NCI-H524 (cell line): ENCODE measurements at places on chromosomes 16 and 17.

GRCh38 chr17:43755389-43755875 lies 3.2 kb downstream of the SOST start:
- peak; percentile 25 for DNase-seq

DNA sequence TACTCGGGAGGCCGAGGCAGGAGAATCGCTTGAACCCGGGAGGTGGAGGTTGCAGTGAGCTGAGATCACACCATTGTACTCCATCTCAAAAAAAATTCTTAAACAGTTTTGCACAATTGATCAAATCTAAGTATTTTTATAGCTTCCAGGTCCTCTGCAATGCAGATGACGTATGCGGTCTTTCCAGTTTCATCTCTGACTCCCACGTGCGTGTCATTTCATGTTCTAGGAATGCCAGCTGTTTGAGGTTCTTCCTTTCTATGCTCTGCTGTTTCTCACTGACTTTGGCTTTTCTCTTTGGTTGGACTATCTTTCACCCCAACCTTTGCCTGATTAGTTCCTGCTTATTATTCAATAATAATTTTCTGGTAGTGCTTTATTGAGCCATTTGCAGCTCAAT lies 16.2 kb downstream of the CHP2 start:
- DNase-seq: no peak

DNA sequence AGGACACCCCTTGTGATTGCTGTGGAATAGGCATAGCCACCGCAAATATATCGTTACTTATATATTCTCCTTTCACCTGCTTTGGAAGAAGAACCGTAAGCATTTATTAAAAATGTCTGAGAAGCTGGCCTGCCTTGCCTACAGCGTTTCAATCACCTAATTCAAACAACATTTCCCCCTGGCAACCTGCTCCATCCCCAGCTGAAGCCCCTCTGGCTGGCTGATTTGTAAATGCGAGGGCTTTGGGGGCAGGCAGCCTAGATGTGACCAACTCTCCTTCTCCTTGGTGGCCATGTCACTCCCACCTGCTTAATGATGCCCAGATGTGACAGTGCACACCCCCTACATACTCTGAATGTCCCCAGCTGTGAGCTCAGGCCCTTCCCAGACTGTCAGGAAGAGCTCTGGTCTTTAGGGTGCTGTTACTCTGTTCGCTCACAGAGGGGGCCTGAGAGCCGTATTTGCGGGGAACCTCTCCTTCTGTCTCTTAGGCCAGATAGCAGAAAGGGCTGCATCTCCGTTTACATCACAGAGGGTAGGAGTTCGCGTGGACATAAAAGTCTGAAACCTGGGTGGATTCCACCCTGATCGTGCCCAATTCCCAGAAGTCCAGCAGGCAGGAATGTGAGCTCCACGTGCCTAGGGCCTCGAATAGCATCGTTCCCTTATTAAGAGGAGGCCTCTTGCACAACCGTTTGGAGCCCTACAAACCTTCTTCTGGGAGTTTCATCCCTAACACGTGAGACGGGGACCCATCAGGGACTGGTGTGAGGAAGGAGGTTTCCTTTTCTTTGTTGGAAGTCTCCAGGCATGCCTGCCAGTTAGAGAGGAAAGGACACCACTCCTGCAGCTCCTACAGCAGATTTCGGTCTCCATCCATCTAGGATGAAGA lies 2.4 kb upstream of the SDK2 start:
- peak; percentile 84 for DNase-seq

DNA sequence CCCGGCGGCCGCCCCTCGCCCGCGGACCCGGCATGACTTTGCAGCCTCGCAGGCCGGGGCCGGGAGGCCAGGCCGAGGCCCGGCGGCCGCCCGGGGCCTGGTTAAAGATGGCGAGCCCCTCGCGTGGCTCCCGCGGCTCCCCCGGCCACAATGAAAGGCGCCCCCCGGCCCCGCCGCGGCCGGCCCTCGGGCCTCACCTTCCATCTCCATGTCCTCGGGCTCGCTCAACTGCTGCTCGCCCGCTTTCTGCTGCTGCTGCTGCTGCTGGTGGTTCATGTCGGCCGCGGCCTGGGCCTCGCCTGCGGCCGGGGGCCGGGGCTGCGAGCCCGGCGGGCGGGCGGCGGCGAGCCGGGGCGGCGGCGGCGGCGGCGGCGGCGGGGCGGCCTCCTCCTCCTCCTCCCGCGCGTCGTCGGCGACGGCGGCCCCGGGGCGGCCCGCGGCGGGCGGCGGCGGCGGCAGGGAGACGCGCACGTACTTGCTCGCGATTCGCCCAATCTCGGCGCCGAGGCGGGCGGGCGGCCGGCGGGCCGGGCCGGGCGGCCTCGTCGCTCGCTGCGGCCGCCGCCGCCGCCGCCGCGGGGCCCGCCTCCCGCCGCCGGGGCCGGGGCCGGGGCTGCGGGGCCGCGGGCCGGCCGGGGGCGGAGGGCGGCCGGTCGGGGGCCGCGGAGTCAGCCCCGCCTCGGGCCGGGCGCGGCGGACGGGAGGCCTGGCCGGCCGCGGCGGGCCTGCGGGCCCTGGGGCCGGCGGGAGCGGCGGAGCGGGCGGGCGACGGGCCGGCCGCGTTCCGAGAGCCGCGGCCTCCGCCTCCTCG lies 491 bp downstream of the USP7 start:
- no peak for DNase-seq

DNA sequence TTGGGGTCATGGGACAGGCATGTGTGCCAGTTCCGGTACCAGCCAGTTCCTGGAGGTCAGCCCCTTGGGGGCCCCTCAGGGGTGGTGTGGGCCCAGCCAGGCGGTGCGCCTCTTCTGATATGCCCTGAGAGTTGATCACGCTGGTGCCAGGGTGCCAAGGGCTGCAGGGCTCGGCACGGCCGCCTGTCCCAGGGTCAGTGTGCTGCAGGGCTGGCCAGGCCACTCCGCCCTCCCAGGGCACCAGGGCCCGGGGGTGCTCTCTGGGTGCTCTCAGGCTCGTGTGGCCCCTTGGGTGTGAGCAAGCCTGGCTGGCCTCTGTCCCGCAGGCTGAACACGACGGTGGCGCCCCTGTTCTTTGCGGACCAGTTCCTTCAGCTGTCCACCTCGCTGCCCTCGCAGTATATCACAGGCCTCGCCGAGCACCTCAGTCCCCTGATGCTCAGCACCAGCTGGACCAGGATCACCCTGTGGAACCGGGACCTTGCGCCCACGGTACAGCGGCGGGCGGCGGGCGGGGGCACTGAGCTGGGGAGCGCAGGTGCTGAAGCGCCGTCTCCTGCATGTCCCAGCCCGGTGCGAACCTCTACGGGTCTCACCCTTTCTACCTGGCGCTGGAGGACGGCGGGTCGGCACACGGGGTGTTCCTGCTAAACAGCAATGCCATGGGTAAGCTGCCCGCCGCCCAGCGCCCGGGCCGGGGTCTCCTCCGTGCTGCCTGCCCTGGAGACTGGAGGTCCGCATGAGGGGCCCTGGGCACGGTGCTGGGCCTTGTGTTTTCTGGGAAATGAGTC lies 6.0 kb downstream of the GAA start:
- DNase-seq: no peak

GRCh38 chr17:32227910-32228309 lies 37.7 kb upstream of the RHBDL3 start:
- no peak for DNase-seq

DNA sequence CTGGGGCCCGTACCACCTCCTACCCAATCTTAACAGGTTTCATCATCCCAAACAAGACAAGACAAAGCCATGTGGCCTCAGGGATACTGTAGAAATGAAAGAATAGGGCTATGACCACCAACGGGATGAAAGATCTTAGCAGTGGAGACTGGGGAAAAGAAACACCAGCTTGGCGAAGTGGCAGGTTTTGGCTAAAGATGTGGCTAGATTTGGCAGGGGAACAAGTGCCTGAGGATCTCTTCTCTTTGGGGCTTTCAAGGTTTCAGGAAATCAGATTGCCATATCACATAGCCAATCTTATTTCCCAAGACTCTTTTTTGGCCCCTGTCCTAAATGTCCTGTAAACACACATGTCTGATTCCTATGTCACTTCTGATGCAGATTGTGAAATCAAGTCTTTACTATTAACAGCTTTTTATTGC lies 6.9 kb downstream of the KRT24 start:
- no peak for DNase-seq

DNA sequence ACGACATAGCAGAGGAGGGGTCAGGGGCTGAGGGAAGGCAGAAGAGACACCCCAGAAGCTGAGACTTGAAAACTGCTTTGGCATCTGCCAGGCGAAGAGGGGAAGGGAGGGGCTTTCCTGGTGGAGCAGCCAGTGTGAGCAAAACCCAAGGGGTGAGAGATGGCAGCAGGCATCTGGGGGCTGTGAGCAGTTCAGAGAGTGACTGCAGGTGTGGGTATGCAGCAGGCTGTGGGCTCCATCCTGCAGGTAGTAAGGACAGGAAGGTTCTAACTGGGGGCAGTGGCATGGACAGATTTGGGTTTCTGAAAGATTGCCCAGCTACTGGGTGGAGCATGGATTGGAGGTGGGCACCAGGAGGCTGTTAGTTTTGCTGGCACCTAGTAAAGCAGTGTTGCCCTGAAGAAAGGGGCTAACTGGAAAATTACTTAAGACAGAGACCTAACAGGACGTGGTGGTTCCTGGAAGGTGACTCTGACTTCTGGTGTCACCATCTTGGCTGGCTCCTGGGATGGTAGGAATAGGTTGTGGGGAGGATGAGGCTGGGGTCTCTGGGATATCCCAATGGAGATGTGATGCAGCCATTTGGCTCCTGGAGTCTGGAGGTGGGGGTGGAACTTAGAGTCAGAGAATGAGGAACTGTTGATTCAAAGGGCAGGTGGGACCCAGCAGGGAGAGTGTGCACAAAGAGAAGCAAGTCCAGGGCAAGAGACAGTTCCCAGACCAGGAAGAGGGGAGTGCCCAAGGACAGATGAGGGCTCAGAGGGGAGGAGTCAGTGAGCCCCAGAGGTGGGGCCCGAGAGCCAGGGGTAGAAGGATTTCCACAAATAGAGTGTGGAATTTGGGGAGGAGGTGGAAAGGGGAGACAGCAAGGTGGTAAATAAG lies 11.2 kb downstream of the BCL7C start:
- DNase-seq: no peak

GRCh38 chr17:18213666-18214270 lies 11.7 kb upstream of the LLGL1 start:
- DNase-seq: no peak

DNA sequence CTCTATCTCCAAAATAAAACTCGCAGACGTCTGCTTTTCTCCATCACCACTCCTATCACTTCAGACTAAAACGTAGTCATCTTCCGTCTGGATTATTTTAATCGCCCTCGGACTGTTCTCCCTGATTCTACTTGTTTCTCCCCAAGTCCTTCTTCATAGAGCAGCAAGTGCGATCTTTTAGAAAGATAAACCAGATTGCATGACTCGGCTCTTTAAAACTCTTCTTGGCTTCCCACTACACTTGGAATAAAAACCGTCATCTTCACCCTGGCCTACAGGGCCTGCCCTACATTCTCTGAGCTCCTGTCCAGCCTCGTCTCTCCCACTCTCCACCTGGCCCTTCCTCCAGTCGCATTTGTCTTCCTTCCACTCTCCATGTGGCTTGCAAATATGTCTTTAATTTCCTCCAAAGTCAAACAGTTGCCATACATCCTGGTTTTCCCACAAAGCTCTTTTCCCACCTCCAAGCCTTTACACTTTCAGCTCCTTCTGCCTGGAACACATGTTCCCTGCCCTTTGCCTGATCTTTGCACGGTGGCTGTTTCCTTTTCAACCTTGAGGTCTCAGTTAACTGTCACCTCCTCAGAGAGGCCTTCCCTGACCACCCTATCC lies 70.5 kb upstream of the DHX40 start:
- no peak for DNase-seq

DNA sequence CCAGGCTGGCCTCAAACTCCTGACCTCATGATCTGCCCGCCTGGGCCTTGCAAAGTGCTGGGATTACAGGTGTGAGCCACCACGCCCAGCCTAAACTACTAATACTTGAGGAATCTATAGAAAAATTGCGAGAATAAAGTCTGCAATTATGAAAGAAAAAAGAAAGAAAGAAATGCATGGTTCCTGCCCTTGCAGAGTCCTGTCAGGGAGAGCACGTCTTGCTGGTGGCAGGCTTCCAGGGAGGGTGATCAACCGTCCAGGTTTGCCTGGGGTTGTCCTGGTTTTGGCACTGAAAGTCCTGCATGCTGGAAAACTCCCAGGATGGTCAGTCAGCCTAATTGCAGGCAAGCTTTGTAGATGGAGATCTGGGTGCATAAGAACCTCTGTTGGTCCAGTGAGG lies 21.5 kb upstream of the KIFC3 start:
- DNase-seq: no peak
